Activated CD4-positive, alpha-beta T cell treated with anti-CD3 and anti-CD28 coated beads, Interleukin-2, Interleukin-6, amounts not matched to agents 100 ng/mL and 50 ng/mL, durations not matched to agents 16 hours and 8 hours (primary cell): ENCODE measurements at places on chromosomes 7 and 10.
A peak's percentile ranks its signal among the peaks of the same experiment; 100 is the strongest.

DNA sequence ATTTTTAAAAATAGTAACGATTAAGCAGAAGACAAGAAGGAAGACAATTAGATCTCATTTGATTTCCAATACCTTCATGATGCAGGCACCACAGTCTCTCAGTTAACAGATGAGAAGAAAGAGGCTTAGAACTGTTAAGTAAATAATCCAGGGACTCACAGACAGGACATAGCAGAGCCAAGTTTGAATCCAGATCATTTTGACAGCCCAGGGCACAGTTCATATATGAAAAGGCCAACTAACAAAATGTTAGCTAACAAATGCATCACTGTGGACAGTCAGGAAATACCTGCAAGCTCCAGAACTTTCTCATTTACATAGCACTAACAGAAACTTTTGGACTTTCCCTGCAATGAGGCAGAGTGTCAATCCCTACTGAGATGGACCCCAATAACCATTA is 4.2 kb upstream of the NPSR1 start:
- no peak for DNase-seq

DNA sequence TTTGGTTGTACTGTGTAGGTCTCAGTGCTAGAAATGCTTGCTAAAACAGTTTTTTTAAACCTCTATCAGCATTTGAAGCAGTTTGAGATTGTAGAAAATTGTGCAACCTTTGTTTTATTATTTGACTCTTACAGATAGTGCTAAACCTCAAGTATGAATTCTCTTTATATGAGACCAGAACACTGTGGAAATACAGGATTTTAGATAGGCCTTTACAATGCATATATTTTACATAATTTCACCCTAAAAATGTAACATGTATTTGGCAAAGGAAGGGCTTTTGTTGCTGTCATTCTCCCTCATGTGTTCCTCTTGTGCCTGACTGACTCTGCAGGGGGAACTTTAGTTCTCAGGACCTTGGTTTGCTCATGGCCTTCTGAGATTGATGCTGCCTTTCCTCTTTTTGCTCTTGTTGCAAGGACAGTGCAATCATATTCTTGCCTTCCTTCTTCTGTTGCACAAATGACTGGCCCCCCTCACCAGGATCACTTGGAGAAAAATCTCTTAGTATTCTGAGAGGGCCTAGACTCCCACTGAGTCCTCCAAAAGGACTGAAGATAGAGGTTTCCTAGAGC is 188.7 kb downstream of the PPP1R9A start:
- DNase-seq = no peak

DNA sequence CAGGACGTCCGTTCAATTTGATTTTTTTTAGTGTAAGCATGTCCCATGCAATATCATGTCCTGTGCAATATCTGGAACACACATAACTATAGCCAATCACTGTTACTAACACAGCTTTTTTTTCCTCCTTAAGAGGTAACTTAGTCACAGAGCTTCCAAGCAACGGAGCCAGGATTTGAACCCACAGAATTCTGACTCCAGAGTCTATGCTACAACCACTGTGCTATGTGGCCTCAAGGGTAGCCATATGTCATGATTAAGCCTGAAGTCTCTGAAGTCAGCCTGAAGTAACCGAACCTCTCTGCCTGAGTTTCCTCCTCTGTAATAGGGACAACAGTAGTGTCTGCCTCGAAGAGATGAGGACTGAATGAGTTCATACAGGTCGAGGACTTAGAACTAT is 42.2 kb upstream of the TCF7L2 start:
- no peak for DNase-seq

DNA sequence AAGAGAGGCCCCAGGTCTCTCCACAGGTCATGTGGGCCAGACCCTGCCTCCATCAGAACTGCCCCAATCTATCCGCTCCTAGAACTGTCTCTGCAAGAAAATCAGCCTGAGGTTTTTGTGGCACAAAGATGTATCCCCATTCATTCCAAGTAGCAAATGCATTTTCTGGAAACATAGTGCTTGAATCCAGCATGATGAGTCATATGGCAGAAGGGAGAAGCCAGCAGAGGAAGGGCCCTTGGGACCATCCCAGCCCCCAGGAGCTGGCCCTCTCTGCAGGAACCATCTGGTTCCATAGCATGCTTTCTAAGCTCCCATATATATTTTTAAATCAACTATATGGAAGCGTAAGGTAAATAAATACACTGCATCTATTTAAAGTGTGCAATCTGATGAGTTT is 563.2 kb downstream of the GALNT17 start:
- DNase-seq = no peak

GRCh38 chr7:69177941-69178494 is 420.3 kb upstream of the AUTS2 start:
- no peak for DNase-seq

GRCh38 chr10:119268871-119269506 is 61.6 kb downstream of the GRK5 start:
- DNase-seq = peak; percentile 74

- DNase-seq = peak; percentile 89
These were observed 11.8 kb upstream of the ACBD5 start for GRCh38 chr10:27252267-27253000.

GRCh38 chr10:29428486-29428885 is 139.6 kb downstream of the LYZL1 start:
- no peak for DNase-seq
